ENCODE measurements at places on chromosomes 16 and 17.
A peak's percentile ranks its signal among the peaks of the same experiment; 100 is the strongest.

DNA sequence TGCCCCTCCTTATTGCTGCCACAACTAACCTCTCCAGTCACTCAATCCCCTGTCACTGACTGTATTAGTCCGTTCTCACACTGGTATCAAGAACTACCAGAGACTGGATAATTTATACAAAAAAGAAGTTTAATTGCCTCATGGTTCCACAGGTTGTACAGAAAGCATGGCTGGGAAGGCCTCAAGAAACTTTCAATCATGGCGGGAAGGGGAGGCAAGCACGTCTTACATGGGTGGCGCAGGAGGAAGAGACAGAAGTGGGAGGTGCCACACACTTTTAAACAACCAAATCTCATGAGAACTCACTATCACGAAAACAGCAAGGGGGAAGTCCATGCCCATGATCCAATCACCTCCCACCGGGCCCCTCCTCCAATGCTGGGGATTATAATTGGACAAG lies 86.0 kb upstream of the BCAR1 start:
- DNase-seq, result no peak

DNA sequence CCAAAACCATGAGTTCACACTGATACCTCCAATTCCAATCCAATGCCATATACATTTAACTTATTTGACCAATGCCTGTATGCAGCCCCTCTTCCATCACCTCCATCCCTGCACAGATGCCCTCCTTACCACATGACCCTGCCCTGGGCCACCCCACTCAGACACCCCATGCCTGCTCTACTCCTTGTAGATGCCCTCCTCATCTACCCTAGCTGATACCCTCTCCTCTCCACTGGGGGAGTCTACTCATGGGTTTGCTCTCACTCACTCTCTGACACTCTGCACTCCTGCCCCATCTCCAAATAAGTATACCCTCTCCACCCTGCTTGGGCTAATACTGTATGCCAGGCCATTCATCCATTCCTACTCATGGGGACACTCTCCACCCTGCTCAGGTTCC lies 16.0 kb upstream of the CMTM4 start:
- DNase-seq, result no peak

DNA sequence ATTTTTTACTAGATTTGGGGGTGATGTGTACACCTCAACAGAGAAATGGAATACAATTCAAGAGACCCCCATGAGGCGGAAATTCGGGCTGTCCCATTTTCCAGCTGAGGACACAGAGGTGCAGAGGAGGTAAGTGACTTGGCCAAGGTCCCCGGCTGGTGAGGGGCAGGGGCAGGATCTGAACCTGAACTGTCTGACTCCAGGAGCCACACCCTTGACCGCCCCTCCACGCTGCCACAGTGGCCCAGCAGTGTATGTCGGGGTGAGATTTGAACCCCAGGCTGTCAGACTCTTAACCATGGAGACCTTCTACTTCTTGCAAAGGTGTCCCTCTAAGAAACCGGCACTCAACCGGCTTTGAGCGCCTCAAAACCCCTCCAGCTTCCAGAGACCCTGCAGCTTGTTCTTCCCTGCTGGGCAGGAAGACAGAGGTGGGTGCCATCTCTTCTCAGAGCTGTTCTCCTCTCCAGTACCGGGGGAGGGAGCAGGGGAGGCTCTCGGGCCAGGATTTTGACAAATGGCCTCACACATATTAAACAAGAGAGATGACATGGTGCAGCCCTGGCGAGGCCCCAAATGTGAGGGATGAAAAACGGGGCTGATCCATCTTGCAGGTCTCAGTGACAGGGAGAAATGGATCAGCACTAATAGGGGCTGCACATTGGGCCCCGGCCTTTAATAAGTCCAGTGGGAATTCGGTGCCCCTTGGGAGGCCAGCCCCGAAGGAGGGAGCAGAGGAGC lies 222.3 kb downstream of the GSG1L start:
- no peak for DNase-seq

GRCh38 chr16:60674241-60674640 lies 1362.0 kb downstream of the CDH8 start:
- no peak for DNase-seq

DNA sequence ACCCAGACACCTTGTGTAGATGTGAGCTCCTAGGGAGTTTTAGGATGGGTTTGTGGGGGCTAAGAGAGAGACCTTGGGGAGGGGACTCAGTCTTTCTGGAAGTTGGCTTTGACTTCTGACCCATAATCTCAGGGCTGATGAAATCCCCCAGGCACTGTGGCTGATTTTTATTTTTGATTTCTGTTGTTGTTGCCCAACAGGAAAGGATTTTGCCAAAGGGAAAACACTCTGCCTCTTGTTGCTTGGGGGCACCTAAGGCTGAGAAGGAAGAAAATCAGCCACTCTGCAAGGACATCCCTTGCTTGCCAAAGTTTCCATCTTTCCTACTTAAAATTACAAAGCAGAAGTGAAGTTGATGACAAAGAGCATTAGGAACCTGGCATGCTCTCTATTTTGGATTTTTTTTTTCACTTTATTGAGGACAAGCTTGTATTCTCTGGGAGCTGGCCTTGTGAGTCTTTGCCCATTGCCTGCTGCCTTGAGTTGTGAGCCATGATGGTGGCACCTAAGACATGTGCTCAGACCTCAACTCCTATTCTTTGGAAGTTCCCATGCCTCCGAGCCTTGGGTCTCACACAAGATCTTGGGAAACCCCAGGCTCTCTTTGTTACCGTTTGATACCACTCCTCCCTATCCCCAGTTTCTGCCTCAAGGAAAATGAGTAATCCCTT lies 3.2 kb upstream of the C1QTNF1 start:
- DNase-seq, result peak; percentile 27

- no peak for DNase-seq
Measured at GRCh38 chr17:77127735-77128361, 12.9 kb upstream of the SEC14L1 start.

DNA sequence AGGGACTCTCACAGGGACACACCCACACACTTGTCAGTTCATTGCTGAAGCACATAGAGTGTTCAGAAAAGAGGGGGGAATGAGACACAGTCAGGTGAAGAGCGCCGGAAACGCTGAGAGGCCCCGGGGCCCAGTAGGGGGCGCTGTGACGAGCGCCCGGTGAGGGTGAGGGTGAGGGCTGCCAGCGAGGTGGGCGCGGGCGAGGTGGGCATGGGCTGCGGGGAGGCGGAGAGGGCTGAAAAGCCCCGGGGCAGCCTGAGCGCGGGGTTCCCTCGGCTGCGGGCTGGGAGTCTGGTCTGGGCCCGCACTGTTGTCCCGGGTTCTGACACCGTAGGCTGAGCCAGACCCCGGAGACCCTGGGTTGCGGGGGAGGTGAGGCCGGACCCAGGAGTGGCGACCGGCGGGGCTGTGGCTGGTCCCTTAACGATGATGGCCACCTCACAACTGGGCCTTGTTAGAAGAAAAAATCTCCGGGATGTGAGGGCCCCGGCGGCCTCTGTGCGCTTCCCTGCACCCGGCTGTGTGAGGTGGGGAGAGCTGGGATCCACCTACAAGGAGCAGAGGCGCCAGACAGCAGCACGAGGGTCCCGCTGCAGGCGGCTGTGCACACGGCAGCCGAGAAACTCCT lies 91.4 kb downstream of the C16orf78 start:
- peak; percentile 40 for DNase-seq

GRCh38 chr16:5041600-5042133 lies 7.9 kb upstream of the NAGPA start:
- peak; percentile 11 for DNase-seq

DNA sequence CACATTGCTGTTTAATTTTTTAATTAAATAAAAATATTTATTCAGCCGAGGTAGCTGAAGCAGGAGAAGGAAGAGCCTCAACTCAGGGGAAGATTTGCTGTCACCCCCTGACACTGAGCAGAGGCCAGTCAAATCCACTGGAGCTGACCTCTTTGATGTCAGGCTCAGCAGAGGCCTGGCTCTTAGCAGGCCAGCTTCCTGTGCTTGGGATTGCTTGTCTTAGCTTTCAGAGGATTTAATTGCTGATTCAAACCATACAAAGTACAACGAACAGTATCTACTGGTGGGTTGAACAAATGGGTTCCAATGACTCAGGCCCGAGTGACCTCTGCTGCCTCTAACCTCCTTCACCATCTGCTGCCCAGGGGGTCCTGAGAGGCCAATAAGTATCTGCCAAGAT lies 417.0 kb upstream of the HSBP1 start:
- no peak for DNase-seq

- no peak for DNase-seq
Measured at GRCh38 chr16:55021595-55022475, 91.2 kb downstream of the IRX5 start.

GRCh38 chr17:81260171-81260570 lies 21.1 kb downstream of the NDUFAF8 start:
- DNase-seq, result no peak

DNA sequence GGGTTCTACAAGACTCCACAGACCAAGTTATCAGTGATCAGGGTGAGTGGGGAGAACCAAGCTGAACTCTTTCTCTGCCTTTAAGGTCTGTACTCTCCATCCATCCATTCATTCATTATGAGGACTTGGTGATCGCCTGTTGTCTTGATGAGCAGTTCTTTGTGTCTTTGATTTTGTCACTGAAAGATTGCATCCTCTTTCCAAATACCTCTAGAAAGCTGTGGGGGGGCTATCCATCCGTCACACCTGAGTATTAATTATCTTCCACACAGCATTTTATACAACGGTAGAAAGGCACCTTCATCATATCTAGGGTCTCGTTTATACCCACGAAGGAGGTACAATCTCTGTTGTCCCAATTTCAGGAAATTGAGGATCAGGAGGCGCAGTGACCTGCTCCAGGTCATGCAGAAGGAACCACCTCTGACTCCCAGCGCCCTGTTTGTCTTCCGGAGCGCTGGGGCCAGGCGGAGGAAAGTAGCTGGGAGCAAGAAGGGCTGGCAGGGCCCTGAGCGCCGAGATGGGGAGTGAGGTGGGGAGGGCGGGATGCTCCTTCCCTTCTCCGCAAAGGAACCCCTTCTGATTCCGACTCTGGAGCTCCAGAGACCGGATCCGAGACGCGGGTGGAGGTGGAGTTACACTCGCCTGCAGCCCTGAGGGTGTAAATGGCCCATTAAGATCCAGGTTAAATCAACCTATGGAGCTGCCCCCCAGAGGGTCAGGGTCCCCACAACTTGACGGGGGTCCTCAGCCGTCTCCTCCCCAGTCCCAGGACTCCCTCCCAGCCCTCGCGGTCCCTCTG lies 605 bp upstream of the ABAT start:
- no peak for DNase-seq

DNA sequence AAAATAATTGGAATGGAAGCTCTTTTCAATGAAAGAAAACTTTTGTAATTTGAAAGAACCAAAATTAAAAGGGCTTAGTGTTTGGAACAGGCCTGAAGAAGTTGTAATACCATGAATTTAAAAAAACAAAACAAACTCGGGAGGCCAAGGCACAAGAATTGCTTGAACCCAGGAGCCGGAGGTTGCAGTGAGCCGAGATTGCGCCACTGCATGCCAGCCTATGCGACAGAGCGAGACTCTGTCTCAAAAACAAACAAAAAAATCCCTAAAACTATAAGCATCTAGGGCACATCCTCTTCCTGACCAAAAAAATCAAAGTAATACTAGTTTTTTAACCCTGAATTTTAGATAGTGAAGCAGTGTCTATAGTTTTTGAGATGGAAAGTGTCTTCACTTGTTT lies 12.7 kb downstream of the CLTC start:
- DNase-seq, result no peak

- DNase-seq, result no peak
Measured at GRCh38 chr16:85586380-85587104, 26.6 kb upstream of the GSE1 start.

DNA sequence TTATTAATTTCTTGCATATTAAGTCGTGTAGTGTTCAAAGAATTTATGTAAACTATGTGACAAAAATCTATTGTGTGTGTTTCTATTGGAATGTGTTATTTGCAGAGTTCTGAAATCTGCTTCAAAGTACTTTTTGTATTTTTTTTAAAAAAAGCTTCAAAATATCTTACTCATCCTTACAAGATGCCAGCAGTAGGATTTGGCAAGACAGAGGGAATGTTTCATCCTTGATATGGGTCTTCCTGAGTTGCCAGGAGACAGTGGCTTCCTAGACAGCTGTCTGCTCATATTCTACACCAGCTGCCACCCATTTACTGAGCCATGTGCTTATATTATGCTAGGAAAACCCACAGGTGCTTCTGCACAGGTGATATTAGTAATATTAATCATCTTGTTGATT lies 36.4 kb downstream of the EFCAB5 start:
- peak; percentile 30 for DNase-seq

DNA sequence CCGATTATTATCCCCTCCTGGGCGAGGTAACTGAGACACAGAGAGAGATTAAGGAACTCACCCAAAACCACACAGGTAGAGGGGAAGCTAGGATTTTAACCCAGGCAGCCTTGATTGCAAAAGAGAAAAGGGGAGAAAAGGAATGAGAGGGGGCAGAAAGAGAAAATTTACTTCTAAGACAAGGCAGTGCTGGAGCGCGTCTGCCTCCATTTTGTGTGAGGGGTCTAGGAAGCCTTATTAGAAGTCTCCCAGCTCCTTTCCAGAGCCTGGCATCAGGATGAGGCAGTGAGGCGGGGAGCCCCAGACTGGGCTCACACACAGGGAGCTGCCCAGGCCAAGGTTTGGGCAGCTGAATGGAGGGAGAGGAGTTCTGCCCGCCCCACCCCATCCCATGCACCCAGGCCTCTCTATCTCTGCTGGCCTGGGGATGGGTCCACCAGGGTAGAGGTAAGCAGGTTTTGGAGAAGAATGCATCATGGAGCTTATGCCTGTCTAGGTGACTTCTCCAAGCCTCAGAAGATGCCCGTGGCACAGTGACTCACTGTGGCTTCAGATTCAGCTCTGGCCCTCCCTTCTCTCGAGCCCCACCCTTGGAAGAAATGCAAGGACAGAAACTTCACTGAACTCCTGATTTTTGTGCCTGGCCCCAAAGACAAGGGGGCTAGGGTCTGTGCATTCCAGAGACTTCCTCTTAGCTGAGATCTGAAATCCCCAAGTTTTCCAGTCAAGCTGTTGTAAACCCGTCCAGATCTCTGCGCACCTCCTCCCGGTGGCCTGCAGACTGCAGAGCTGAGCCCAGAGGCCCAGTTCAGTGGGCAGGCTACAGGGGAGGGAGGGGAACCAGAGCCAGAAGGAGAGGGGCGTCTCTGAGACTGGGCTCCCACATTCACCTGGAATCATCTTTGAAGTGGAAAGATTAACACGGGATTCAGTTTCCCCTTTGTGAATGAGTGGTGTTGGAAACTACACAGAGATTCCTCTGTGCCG lies 95.1 kb upstream of the CDH5 start:
- DNase-seq, result peak; percentile 7

- no peak for DNase-seq
Measured at GRCh38 chr17:36089888-36090836, at the start of gene CCL3. CCL3 (minus strand) TSS chr17:36090143; CDS start chr17:36090058, 85 bp downstream.

- DNase-seq, result no peak
Measured at GRCh38 chr16:87327798-87328495, 10.8 kb upstream of the C16orf95 start.

DNA sequence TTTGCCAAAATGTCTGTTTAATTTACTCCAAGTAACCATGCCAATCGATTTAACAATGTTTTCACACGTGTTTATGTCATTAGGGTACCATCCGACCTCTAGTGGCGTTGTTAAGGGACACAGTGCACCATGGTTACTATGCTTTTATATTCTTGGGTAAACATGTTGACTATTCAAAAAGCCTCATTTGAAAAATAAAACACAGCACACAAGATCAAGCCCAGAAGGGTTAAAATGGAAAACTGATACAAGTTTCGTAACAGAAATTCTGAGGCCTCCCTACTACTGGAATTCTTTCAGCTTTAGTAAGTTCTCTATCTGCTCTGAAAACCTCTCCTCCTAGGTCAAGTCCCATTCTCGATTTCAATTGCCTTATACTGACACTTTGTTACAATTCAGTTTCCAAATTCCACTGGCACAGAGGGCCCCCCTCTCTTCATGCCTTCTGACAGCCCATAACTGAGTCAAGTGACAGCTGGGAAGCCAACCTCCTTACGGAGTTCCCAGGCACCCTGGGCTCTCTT lies 2.1 kb downstream of the CFAP20 start:
- no peak for DNase-seq

- DNase-seq, result no peak
Measured at GRCh38 chr16:24203675-24204074, 52.5 kb upstream of the CACNG3 start.
